ENCODE measurements at places on chromosomes 11 and 22.

- no peak for DNase-seq
Observed at GRCh38 chr22:32501836-32502752, 27.5 kb downstream of the FBXO7 start.

DNA sequence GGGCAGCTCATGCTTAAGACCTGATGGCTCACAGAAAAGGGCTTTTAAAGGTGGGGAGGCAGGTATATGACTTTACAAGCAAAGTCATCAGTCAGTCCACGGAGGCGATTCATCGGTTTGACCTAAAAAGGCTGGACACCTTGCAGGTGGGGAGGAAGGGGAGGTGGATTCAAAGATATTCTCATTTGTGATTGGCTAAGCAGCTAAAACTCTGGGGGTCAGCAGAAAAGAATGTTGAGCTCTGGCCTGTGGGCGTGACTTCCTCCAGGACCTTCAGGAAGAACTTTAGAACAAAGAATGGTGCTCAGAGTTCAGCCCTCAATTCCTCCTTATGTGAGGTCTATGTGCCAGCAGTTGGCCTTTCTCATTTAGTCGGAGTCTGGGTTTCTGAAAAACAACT is 78.3 kb upstream of the LMO1 start:
- no peak for DNase-seq

GRCh38 chr11:46616551-46617133 is 385 bp downstream of the HARBI1 start:
- peak; percentile 51 for DNase-seq

- DNase-seq = no peak
Observed at GRCh38 chr11:82462608-82463242, 270.9 kb downstream of the FAM181B start.

DNA sequence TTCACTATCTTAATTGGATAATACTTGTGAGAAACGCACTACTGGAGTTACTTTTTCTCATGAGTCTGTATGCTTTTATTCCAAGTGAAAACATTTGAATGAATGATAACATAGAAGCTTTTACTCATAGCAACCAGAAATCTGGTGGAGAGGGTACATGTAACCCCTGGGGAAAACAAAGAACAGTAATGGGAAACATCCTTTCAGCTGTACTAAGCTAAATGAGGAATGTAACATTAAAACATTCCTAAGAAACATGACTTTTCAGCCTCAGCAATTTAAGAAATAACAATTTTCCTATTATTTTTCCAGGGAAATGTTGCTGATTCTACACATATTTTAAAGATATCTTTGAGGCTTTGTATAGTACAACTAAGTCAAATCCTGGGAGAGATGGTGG is 97.2 kb upstream of the CEP126 start:
- no peak for DNase-seq

DNA sequence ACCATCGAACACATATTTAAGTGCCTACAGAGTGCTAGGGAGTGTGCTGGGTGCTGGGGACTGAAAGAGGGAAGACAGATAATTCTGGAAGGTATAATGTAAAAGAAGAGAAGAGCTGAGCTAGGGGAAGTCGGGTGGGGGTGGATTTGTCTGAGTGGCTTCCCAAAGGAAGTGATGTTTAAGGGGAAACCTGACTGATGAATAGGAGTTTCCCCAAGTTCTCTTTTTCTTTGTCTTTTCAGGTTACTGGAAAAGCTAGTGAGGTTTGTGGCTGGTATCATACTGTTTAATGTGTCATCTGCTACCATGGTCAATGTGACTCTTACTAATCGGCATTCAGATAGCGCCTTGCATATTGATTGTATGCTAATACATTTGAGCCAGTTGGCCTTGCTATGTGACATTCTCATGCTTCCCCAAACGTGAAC is 151.6 kb upstream of the MTMR2 start:
- DNase-seq = no peak

GRCh38 chr11:73404048-73404447 is 27.8 kb downstream of the RELT start:
- DNase-seq = no peak

- no peak for DNase-seq
Observed at GRCh38 chr11:127424661-127425060, 424.1 kb upstream of the KIRREL3 start.

DNA sequence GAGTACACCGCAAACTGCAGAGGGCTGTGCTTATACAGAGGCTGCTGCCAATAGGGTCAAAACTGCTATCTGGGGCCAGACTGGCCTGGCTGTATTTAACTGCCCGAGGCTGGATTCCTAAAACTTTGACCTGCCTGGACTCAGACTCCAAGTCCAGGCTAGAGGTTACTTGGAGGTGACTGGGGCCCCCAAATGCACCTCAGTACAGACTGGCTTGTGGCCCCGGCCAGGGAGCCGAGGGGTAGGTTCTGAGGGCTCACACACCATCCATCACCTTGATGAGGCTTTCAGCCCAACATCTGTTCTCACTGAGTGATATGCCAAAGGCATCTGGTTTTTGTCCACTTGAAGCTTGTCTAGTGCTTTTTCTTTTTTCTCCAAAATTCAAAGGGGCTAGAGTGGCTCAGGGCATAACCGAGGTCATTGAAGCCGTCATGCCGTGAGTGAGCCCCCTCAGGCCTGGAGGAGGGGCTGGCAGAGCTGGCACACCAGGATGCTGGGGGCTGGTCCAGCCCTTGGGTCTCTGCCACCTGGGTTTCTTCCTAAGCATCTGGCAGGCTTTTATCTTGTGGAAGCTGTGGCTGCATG is 52.4 kb upstream of the TTLL12 start:
- DNase-seq = no peak

GRCh38 chr11:72947229-72947628 is 133.0 kb downstream of the ATG16L2 start:
- no peak for DNase-seq

GRCh38 chr11:78926633-78927338 is 352.1 kb upstream of the NARS2 start:
- no peak for DNase-seq

GRCh38 chr22:35226958-35227647 is 30.2 kb upstream of the HMGXB4 start:
- DNase-seq = no peak
